ENCODE measurements at places on chromosomes 7 and 10.

DNA sequence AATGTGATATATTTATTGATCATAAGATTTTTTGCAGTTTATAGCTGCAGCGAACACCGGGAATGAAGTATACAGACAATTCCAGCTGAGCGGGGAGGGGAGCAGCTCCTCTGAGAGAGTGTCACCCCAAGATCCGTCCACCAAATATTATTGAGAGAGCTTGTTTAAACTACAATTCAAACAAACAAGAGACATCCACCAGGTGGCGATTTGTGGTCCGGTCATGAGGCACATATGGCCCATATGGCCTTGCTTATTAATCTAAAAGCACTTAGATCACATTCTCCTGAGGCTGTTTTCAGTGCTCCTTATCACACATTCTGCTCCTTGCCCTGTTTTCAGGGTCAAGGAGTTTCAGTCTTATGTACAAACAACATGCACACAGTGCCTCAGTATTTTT, 83.1 kb downstream of the THSD7A start:
- DNase-seq: no peak

GRCh38 chr10:70901276-70901878, 13.0 kb upstream of the PCBD1 start:
- no peak for DNase-seq

DNA sequence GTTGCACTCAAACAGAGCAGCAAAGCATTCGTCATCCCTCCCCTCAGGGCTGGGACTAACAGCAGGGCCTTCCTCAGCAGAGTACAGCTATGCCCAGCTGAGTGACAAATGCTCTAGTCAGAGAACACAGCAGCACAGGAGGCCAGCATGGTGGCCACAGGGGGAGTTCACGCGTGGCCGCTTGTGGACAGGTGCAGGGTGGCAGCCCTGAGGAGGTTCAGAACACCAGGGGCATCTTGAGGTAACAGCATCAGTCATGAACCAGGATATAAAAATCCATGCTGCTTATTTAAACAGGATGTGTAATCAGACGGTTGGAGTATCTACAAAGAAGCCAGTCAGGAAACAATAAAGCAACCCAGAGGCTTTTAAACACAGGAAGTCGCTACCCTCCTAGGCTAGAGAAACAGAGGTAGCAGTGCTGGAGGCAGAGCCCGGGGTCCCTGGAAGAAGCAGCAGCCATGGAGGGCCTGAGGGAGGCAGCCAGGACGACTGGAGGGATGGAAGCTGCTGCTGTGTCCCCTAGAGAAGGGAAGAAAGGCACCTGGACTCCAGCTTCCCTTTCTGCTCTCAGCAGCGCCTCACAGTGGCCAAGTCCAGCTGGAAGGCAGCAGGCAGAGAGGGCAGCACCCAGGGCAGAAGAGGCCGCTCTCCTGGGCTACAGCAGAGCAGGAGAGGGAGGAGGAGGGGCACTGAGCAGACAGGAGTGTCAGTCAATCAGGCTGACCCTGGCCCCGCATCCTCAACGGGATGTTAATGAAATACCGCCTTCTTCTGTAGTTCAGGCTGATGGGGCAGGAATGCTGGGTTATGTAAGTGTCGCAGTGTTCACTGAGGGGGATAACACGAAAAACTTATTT, 70.8 kb upstream of the UCN3 start:
- peak; percentile 25 for DNase-seq

DNA sequence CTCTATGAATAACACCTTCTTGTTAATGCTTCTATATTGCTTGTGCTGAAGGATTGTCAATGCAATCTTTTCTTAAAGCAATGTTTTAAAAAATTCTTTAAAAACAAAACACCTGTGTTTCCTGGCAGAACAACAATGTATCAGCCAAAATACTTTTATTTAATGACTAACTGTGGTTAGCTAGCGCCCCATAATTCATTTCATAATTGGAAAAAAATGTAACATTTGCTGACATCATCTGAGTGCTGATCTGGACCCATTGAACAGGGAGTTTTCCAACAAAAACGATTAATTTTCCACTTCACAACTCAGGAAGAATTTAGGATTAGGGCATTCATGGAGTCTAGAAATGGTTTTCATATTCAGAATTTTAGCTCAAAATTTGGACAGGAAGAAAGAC, 137.6 kb upstream of the CDK6 start:
- DNase-seq: no peak

- DNase-seq: no peak
These were observed 39.5 kb downstream of the TSPAN14 start for GRCh38 chr10:80493522-80494051.

DNA sequence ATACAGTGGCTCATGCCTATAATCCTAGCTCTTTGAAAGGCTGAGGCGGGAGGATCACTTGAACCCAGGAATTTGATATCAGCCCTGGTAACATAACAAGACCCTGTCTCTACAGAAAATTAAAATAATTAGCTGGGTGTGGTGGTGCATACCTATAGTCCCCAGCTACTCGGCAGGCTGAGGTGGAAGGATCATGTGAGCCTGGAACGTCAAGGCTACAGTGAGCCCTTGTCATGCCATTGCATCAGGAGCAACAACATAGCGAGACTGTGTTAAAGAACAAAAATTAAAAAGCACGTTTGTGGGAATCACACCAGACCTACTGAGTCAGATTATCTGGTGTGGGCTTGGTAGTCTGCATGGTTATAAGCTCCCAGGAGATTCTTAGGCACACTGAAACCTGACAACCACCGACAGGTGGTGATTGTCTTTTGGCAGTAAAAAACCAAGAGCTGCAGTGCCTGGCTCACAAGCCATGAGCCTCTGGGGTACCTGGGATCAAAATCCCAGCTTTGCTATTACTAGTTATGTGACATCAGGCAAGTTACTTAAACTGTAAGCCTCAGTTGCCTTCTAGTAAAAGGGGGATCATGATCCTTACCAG, 146.9 kb downstream of the SND1 start:
- no peak for DNase-seq

DNA sequence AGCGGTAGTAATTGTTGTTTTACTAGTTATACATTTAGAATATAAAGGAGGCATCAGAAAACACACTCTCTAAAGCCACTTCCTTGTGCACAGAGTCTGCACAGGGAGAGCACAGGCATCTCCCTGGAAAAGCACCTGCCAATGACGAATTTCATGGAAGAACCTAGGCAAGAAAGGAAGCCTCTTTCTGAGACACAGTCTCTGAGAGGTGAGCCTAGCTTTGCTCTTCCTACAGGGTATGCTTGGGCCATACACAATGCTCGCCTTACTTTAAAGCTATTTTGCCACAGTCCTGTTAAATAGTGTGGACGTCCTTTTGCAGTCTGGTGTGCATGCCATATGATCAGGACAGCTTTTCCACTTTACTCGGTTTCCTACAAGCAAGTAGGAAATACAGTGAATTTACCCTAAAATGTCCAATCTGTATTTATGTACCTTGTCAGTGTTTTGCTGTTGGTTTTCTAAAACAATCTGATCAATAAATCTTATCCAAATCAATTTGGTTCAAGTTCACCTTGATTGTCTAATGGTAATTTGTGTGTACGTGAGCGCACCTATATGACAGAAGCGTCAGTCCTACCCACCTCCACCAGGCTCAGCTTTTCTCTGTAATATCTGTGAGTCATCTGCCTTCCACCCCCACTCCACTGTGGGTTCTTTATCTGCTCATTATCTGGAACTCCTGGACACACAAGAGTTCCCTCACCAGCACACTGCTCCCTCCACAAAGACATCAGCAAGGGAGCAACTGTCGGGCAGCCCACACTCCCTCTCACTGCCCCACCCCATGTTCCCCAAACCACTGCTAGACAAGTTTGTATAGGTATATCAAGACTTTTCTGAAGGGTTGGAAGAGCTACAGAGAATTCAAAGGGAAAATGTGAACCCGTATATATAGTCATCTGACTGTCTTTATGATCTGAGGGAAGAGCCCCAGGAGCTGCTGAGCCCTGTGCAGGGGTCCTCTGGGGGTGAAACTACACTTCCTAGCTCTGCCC, 65.2 kb downstream of the KLHDC10 start:
- peak; percentile 27 for DNase-seq

GRCh38 chr10:9010093-9010492, 955.6 kb downstream of the GATA3 start:
- no peak for DNase-seq

DNA sequence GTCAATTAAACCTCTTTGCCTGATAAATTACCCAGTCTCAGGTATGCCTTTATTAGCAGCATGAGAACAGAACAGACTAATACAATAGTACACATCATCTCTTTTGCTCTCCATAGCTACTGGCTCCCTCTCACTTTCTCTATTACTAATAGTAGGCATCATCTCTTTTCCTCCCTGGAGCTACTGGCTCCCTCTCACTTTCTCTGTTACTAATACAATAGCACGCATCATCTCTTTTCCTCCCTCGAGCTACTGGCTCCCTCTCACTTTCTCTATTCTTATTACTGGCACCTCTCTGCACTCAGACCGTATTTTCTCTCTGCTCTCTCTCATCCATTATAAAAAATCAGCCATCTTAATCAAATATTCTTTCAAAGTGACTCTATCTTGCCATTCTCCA, 37.1 kb downstream of the SLC25A13 start:
- no peak for DNase-seq

DNA sequence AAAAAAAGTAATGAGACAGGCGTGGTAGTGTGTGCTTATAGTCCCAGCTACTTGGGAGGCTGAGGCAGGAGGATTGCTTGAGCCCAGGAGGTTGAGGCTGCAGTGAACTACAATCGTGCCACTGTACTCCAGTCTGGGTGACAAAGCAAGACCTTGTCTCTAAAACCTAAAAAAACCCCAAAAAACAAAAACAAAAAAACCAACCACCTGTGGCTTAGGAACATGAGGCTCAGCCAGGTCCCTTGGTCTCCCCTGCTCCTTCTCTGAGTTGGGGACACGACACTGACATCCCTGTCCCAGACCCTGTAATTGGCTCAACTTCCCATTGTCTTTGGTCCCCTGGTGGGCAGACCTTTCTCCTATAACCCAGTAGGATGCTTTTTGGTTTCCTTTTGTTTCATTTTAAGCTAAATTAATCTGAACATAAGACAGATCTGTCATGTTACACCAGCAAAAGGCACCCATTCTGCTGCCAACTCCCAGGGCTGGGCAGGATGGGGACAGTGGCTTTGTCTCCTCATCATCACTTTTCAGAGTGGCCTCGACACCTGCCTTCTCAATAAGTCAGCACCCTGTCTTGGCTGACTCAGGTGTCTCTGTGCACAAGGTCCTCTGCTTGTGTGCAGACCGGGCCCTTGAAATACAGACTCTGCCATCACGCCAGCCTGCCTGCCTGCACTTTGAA, 74.4 kb downstream of the MYL10 start:
- no peak for DNase-seq

DNA sequence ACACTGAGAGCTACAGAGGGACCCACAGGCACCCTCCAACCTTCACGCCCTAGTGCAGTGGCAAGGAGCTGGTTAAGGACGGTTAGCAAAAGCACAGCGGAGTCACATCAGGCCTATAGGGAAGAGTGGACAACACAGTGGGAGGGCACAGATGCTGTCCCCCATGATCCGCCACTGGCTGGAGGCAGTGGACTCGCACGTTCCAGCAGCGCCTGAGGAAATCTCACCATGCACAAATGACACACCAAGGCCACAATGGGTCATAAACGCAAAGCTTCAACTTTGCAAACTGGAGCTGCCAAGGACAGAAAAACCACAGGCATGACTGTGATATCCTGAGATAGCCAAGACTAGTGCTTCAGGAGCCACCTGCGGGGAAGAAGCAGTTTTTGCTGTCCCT, 58.8 kb downstream of the GRB10 start:
- DNase-seq: peak; percentile 80

- no peak for DNase-seq
These were observed 230.8 kb downstream of the ELFN1 start for GRCh38 chr7:1900847-1901246.

GRCh38 chr7:131235489-131236317, 92.0 kb upstream of the MKLN1 start:
- peak; percentile 37 for DNase-seq

GRCh38 chr10:112872728-112873127, 77.3 kb upstream of the TCF7L2 start:
- no peak for DNase-seq

DNA sequence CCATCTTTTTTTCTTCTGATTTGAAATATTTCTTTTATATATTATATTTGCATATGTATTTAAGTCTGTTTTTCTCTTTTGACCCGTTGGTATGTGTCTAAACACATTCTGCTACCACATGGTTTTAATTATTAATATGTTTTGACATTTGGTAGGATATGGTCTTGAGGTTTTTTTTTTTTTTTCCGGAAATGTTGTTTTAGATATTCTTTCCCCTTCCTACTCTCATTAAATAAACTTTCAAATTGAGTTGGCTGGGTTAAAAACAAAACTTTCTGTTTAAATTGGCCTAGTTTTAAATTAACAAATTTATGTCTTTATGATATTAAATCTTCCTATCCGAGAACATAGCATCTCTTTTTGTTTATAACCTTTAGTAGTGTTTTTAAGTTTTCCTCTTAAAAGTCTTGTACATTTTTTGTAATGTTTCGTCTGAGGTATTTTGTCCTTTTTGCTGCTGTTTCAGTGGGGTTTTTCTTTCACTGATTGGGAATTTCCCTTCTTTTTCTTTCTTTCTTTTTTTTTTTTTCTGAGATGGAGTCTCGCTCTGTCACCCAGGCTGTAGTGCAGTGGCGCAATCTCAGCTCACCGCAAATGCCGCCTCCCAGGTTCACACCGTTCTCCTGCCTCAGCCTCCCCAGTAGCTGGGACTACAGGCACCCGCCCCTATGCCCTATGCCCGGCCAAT, 25.4 kb downstream of the STAM start:
- DNase-seq: no peak

- no peak for DNase-seq
These were observed 29.3 kb downstream of the NPS start for GRCh38 chr10:127578259-127578960.

DNA sequence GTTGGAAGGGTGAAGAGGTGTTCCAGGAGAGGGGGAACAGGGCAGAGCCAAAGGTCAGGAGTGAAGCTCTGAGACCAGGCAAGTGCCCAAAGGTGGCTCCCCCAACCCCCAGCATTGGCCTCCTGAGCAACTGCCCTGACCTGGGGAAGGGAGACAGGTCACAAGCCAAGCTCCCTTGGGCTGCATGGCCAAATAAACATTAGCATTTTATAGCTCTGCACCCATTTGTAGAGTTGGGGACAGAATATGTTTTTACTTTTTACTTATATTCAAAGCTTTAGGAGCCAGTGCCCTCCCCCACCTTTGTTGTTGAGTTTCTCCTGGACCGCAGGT, 4.0 kb downstream of the UNC5B start:
- no peak for DNase-seq

DNA sequence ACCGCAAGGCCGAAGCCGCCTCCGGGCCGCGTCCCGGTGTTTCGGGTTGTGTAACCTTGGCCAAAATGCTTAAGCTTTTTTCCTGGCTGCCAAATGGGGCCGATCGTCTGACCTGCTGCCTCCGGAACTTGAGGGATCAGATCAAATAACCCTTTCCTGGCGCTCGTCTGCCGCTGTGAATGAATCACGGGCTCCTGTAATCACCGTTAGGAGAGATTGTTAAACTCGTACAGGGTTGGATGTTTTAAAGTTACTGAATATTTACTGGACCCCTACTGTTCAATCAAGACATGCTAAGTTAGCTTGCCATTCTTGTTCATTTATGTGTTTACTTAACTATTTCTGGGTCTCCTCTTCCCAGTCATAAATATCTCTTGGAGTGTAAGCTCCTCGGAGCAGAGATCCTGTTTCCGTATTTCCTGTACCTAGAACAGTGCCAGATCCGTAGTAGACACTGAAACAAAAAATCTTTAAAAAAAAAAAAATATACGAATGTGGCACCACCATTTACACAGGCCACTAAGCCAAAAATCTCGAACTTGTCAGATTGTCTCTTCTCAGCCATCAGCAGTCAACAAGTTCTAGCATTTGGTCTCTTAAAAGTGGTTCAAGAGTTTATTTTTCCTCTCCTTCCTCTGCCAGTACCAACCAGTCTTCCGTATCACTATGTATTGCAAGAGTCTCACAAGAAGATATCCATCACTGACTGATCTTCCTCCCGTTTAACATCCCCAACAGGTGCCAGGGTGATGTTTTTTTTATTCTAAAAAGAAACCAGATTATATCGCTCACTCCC, 650 bp upstream of the TM9SF3 start:
- DNase-seq: peak; percentile 92

All from adrenal gland (tissue), 19 donors.